ENCODE measurements at places on chromosomes 2 and 18. TPM values are rescaled to one million over a fixed set of nuclear protein-coding genes. Genes with fewer than 3 reads are reported as not detected.

The DPP4 gene
- total RNA-seq, result 30.1 TPM

The PDCD1 gene
- total RNA-seq, result not detected

The PTH2R gene
- not detected for total RNA-seq

The PMAIP1 gene
- total RNA-seq, result 1.8 TPM

GRCh38 chr2:36670881-36671595 is 25.5 kb upstream of the VIT start:
- no peak for DNase-seq

DNA sequence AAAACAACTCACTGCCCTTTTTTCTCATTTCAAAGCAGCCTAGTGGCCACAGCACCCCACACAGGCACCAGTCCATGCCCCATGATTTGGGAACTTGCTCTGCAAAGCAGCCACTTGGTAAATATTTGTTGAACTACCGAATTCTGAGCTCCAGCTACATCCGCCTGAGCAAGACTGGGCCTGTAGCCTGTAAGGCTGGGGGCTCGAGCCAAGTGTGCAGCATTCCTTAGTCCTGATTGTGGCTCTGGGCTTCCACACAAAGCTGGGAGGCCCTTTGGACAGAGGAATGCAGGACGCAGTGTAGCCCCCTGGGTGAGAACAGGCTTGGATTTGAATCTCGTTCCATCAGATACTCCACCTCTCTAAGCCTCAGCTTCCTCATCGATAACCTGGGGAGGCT is 88.4 kb downstream of the ACTR2 start:
- no peak for DNase-seq

DNA sequence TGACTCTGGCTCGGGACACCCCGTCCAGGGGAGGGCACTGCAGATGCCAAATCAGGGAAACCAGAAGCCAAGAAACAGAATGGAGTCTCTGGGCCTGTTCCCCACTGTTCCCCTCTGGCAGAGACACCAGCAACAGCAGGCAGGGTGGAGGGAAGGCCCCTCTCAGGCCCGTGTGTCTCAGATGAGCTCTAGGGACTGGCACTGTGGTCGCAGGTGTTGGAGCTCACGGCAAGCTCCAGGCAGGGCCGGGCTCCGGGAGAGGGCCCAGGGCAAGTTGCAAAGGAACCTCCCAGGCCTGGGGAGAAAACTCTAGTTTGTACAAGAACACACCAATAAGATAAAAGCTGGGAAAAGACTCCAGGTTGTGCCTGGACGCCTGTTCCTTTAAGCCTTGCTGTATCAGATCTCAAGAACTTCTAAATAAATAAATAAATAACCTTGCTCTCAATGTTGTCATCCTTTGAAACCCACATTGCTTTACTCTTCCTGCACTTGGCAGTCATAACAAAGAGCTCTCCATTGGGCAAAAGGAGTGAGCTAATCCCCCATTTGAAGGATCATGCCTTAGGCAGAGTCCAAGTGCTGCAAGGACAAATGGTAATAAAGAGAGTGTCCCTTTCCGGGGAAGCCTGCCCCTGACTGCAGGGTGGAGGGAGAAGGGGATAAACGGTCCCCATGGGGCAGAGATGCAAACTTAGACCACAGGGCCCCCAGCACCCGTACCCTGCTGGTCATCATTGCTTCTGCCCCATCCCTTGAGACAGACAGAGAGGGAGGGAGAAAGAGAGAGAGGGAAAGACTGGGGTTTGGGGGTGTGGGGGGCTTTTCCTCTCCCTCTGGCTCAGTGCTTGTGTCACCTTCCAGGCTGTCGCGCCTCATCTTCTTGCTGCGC is 33.3 kb downstream of the CNGA3 start:
- no peak for DNase-seq

DNA sequence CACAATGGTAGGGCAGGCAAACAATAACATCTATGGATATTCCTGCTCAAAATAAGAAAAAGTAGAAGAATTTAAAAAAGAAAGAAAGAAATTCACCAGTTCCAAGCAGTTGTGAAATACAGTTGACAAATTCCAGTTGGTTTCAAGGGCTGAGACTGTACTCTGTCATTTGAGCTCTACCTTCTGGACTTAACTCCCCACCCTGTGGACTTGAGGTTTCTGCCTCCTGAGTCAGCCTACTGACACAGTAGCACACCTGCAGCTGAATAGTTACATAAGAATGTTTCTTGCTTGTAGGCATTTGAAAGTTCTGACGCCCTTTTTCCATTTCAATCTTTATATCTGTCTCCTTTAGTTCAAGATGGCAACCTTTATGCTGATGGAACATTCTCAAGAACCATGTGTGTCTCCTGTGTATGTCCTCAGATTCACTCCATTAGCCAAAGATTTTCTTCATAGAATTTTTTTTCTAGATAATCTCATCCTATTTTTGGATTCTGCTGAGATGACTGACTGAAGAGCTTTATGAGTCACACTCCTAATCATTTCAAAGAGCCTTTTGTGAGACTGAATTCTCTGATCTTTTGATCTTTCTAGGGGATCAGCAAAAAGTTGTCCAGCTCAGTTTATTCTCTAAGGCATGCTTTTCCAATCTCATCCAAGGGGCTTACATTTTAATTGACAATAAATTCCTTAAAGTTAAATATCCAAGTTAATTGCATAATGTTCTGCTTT is 19.1 kb downstream of the NETO1 start:
- DNase-seq, result no peak

- no peak for DNase-seq
Measured at GRCh38 chr2:25402477-25402876, 60.8 kb upstream of the DNMT3A start.

DNA sequence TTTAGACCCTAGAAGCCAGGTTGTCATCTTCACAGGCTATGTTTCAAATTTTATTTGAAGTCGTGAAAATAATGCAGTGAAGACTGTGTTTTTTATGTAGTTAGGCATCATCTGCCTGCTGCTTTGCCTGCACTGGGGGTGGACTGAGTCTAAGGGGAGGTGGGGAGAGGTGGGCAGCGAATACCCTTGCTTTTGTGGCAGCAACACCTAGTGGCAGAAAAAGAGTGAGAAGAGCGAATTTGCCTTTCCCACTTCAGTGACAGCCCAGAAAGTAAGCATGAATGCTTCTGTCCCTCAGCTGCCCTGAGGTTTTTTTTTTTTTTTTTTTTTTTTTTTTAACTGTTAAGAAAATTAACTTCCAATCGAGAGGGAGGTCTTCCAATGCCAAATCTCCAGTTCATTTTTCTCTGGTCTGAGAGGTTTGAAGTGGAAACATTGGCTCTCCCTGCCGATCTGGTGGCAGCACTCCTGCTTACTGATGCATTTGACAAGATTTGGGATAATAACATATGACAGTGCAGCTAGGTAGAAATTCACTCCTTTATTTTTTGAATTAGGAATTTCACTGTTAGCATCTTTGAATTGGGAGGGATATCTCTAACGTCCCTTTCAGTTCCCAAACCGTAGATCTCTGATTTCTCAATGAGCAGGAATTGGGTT is 60.3 kb upstream of the LYPD6B start:
- DNase-seq, result no peak

GRCh38 chr18:7775128-7775527 is 208.0 kb downstream of the PTPRM start:
- no peak for DNase-seq

DNA sequence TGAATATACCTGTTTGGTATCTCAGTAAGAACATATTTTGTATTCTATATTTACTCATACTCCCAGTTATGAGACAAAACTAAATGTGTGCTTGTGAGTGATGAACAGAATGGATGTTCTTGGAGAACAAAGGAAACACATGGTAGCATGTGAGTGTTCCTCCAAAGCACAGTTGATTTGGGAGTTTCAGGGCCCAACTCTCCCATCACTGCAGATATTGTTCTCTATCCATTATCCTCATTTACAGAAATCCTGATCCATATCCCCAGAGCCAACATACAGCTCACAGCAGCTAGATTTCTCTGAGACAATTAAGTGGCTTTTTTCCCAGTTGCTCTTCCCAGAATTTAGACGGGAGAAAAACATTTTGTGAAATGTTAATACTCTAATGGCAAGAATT is 75.6 kb upstream of the MAPRE2 start:
- no peak for DNase-seq

DNA sequence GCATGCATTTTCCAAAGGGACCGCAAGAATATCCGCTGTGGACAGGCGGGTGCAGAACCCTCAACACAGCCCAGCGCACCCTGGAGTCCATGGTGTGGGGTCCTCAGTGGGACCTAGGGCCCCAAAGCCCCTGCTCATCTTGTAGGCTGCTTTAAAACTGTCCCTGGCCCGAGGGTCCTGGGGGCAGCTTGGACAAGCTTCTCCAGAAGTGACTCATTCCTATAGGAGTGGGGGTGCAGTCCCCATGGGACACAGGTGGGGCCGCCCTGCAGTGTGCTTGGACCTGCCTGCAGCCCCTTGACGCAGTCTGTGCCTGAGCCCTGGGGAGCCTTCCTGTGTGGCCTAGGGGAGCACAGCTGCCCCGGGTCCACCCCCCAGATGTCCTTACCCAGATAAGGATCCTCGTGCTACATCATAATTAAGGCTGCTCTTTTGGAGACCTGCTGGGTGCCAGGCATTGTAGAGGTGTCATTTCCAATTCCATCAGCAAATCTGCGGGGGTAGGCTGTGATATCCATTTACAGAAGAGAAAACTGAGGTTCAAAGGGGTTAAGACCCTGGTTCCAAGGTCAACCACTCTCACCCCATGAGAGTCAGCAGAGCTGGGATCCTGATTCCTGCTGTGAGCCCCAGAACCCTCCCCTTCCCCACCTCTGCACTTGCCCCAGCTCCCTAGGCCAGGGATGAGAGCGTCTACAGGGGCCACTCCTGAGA is 1.7 kb upstream of the HS6ST1 start:
- no peak for DNase-seq

Data from left colon (tissue), 2 donors.